ENCODE measurements at places on chromosomes 4 and X.

DNA sequence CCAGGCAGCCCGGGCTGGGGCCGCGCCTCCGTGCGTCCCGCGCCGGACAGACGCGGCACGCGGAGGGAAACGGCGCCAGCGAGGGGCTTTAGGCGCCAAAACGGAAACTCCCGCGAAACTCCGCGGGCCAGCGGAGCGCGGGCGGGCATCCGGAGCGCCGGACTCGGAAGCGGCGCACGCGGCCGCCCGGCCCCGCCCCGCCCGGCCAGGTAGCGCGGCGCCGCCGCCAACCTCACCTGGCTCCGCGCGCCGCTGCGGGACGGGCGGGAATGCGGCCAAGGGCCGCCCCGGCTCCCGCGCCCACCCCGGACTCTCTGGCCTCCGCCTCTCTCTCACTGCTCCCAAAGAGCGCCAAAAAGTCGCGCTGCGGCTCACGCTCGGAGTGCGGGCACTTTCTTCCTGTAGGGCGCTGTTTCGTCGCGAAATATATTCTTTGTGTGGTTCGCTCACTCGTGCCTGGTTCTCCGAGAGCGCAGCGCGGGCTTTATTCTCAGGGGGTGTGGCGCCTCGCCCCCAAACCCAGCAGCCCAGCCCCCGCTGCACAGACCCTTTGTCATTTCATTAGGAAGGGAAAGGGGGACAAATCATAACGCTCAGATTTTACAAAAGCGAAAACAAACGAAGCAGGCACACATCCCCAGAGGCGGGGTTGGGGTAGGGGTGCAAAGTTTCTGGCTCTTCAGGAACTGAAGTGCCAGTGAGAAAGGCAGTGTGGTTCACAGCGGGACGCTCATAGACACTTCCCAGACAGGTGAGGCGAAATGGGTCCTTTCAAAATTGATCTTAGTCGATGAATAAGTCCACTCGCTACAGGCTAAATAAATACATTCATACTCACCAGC, 961 bp upstream of the MBNL3 start:
- DNase-seq = peak; percentile 77

GRCh38 chrX:100685284-100685996, 41.4 kb downstream of the SRPX2 start:
- peak; percentile 87 for DNase-seq

GRCh38 chr4:109645874-109646710, 57.2 kb downstream of the CASP6 start:
- DNase-seq = no peak

GRCh38 chr4:112082954-112083586, 62.2 kb upstream of the FAM241A start:
- DNase-seq = no peak

- no peak for DNase-seq
These were observed 1030.3 kb upstream of the LCORL start for GRCh38 chr4:19051831-19052230.

- DNase-seq = peak; percentile 62
These were observed 38.1 kb upstream of the RASGEF1B start for GRCh38 chr4:81509822-81510221.

DNA sequence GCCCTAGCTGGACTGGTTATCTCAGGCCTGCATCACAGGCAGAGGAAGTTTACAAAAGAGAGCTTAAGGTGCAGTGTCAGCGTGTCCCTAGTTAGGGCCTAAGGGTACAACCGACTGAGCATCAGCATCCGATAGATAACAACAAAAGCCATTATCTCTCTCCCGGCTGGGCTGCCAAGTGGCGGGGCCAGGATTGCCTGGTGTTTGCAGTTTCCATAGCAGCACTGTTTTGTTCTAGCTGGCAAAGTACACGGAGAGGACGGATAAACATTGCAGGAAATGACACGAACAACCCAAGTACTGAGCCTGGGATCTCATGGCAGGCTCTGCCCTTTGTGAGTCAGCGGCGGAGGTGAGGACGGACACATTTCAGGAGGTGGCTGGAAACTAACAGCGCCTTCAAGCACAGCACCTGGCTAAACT, 104.7 kb upstream of the NOCT start:
- peak; percentile 92 for DNase-seq

DNA sequence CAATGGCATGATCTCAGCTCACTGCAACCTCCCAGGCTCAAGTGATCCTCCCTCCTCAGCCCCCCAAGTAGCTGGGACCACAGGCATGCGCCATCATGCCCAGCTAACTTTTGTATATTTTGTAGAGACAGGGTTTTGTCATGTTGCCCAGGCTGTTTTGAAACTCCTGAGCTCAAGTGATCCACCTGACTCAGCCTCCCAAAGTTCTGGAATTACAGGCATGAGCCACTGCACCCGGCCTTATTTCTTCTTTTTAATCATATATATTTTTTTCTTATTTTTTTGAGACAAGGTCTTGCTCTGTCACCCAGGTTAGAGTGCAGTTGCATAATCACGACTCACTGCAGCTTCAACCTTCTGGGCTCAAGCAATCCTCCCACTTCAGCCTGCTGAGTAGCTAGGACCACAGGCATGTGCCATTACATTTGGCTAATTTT, 184.0 kb downstream of the TSPAN5 start:
- DNase-seq = peak; percentile 21

GRCh38 chr4:125313497-125313896, 1.3 kb upstream of the FAT4 start:
- peak; percentile 90 for DNase-seq

GRCh38 chr4:39456946-39457763, 1.6 kb downstream of the RPL9 start:
- DNase-seq = no peak
